ENCODE measurements at places on chromosomes 5 and 9. TPM values are rescaled to one million over a fixed set of nuclear protein-coding genes. Genes with fewer than 3 reads are reported as not detected.

The SPATA31C1 gene
- not detected for total RNA-seq

The PCDHGB7 gene
- 3.1 TPM for total RNA-seq

The DOCK2 gene
- 1.1 TPM for total RNA-seq

The SPATA9 gene
- total RNA-seq = 0.39 TPM

The SCGB3A2 gene
- total RNA-seq = not detected

Data from mammary microvascular endothelial cell (primary cell).